Pancreas (tissue), 10 donors: ENCODE measurements at places on chromosomes 16 and 17.

DNA sequence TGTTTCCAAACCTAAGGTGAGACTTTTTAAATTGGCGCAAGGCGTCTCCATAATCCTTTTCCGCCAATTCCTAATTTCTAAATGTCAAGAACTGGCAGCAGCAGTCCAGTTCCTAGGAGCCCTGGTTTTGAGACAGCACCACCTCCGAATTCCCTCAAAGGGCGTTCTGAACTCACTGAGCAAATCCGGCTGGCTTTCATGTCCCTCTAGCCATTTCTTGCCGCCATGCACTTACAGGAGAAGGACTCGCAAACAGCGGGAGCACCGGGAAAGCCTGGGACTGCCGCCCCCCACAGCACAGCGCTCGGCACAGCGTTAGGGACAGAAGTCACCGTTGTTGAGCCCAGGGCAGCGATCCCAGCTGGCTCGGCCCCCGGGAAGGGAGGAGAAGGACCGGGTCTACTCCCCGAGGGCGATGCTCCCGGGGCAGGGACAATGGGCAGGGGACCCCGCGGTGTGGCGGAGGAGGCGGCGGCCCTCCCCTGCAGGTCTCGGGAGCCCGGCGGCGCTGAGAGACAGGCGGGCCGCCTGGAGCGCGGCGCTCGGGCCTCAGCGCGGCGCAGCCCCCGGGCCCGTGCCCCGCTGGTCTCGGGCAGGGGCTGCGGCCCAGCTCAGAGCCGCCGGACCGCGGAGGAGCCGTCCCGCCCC is 545 bp downstream of the ARHGAP17 start:
- H3K36me3 ChIP-seq: no peaks in the 10 kb centered on the region
- H3K27me3 ChIP-seq: no peaks in the 10 kb centered on the region

DNA sequence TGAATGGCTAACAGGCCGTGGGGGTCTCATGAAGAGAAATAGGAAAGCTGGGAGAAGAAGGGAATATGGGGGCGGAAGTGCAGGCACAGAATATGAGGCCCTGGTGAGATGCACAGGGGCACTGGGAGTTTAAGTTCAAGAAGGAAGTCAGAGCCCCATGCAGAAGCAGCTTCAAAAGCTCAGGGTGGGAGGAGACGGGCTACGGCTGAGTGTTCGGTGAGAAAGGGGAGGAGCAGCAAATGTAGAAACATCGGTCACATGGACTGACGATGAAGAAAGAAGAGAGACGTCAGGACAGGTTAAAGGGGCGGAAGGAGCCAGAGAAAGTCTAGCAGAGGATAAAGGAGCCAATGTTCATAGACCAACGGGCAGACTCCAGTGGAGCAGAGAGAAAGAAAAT is 204.5 kb upstream of the ZFHX3 start:
- no peaks in the 10 kb centered on the region for H3K36me3 ChIP-seq
- no peaks in the 10 kb centered on the region for H3K4me1 ChIP-seq
- H3K4me3 ChIP-seq: no peak overlapping the region
- H3K27me3 ChIP-seq: no peaks in the 10 kb centered on the region

DNA sequence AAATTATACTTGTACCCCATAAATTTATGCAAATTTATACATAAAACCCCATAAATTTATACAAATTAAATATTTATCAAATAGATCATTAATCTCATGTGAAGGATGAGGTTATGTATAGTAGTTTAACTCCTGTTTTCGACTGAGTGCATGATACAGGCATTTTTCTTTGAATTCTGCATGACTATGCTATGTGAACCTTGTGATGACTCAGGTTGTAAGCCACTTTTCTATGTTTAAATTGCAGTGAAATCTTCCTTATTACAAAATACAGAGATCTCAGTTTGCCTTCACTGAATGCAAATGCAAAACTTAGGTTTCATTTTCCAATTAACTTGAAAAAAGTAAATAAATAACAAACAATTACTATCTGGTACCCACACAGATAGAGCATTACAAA is 843.7 kb downstream of the CDH11 start:
- no peak overlapping the region for H3K27ac ChIP-seq
- H3K27me3 ChIP-seq: no peaks in the 10 kb centered on the region
- no peak for DNase-seq
- H3K36me3 ChIP-seq: no peaks in the 10 kb centered on the region
- no peaks in the 10 kb centered on the region for H3K4me1 ChIP-seq
- no peak overlapping the region for H3K4me3 ChIP-seq

DNA sequence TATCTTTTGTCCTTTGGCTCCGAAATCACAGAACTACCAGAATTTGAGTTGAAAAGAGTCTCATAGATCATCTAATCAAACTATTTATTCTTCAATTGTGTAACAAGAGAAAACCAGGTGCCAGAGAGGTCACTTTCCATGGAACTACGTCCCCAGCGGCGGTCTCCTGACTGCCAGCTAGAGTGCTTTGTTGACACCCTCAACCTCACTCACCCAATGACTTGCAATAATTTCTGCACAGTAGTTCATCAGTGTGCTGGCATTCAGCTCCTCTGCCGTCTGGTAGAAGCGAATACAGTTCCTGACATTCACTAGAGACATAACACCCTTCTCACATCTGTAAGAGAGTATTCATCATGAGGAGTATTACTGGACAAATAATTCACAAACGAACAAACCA is 54.2 kb downstream of the ANKFY1 start:
- no peaks in the 10 kb centered on the region for H3K4me1 ChIP-seq
- H3K27ac ChIP-seq: no peak overlapping the region
- DNase-seq: no peak
- no peaks in the 10 kb centered on the region for H3K27me3 ChIP-seq
- H3K36me3 ChIP-seq: peaks cover 5% of the 10 kb centered on the region
- H3K4me3 ChIP-seq: no peak overlapping the region

DNA sequence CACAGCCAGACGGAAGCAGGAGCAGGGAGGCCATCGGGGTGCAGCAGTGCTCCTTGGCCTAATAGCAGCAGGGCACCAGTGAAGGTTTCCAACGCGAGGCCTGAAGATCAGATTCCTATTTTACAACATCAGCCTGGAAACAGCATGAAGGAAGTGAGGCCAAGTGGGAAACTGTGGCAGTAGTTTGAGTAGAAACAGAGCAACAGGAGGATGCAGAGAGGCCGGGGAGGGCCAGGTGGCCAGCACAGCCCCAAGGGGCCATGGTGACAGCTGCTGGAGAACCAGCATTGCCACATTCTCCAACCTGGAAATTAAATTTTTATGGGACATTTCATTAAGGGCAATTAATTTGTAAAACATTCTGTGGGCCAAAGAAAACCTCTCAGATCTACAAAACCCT is 3.4 kb upstream of the ANKRD11 start:
- DNase-seq: no peak
- no peaks in the 10 kb centered on the region for H3K36me3 ChIP-seq
- no peak overlapping the region for H3K4me3 ChIP-seq
- H3K27me3 ChIP-seq: no peaks in the 10 kb centered on the region
- no peak overlapping the region for H3K27ac ChIP-seq

DNA sequence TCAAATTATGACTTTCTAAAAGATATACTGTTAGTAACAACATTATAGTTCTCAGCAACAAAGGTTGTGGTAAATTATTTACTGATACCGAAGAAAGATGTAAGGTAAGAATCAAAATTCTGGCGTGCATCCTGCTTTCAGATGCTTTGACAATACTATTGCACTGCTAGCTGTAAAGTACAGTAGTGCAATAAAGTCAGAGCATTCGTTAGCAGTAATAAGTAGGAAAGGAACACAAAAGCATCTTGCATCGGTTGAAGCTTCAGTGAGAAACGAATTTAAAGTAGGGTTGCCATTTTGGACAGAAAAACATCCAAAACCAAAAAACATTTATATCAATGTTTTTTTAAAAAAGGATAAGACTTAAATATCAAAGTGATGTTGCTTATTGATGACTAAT is 4.0 kb downstream of the SKA2 start:
- H3K36me3 ChIP-seq: no peaks in the 10 kb centered on the region
- H3K27me3 ChIP-seq: no peaks in the 10 kb centered on the region
- no peak for DNase-seq
- no peak overlapping the region for H3K4me3 ChIP-seq
- H3K4me1 ChIP-seq: no peaks in the 10 kb centered on the region

DNA sequence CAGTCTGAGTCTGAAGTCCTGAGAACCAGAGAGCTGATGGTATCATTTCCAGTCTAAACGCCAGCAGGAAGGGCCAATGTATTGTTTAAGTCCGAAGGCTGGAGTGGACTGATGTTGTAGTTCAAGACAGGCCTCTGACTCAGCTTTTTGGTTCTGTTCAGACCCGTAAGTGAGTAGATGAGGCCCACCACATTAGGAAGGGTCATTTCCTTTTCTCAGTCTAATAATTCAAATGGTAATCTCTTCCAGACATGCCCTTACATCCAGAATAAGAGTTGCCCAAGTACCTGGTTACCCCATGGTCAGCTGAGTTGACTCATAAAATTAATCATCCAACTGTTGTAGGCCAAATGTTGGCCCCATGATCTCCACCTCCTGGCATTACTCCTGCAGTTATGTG is 442.6 kb upstream of the HSBP1 start:
- H3K36me3 ChIP-seq: no peaks in the 10 kb centered on the region
- H3K4me1 ChIP-seq: no peaks in the 10 kb centered on the region
- DNase-seq: no peak
- no peaks in the 10 kb centered on the region for H3K27me3 ChIP-seq
- no peak overlapping the region for H3K4me3 ChIP-seq

- H3K4me1 ChIP-seq: no peaks in the 10 kb centered on the region
- H3K27me3 ChIP-seq: no peaks in the 10 kb centered on the region
- no peak overlapping the region for H3K27ac ChIP-seq
- DNase-seq: no peak
- no peaks in the 10 kb centered on the region for H3K36me3 ChIP-seq
Observed at GRCh38 chr17:33776903-33777302, 478.2 kb upstream of the CCL2 start.

GRCh38 chr17:3002538-3003295 is 60.7 kb downstream of the OR1D5 start:
- no peaks in the 10 kb centered on the region for H3K36me3 ChIP-seq
- no peaks in the 10 kb centered on the region for H3K27me3 ChIP-seq
- H3K27ac ChIP-seq: peak overlapping the region; percentile 73
- no peak overlapping the region for H3K4me3 ChIP-seq
- no peak for DNase-seq

DNA sequence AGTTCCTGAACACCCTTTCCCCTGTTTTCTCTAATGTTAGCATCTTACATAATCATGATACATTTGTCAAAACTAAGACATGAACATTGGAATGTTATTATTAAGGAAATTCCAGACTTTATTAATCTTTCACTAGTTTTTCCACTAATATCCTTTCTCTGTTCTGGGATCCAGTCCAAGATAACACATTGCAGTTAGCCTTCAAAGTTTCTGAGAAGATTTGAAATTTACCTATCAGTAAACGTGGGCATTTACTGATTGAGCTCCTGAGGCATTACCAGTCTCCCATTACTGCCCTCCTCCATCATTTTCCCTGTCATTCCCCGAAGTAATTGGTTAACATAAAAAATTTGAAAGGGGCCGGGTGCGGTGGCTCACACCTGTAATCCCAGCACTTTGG is 5.7 kb upstream of the CD300LG start:
- no peak overlapping the region for H3K4me3 ChIP-seq
- H3K36me3 ChIP-seq: no peaks in the 10 kb centered on the region

DNA sequence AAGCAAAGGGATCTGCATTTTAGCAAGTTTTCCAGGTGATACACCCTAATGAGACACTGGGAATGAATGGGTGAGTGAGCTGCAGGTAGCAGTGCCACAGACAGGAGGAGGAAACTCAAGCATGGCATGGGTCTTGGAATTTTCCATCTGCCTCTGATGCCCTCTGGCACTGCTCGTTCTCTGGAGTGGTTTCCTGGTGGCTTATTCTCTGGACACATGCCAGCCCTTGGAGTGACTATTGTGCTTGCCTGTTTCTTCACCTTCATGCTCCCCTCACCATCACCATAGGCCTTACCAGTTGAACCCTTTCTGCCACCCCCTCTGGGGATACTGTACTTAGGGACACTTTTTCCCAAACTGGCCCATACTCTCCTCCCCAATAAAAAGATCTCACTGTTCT is 1.6 kb downstream of the COASY start:
- peak overlapping the region; percentile 81 for H3K27ac ChIP-seq
- no peak overlapping the region for H3K4me3 ChIP-seq
- no peaks in the 10 kb centered on the region for H3K36me3 ChIP-seq
- H3K4me1 ChIP-seq: peaks cover 8% of the 10 kb centered on the region

GRCh38 chr16:21267298-21267697 is 10.8 kb downstream of the CRYM start:
- no peaks in the 10 kb centered on the region for H3K27me3 ChIP-seq
- no peaks in the 10 kb centered on the region for H3K36me3 ChIP-seq
- no peak for DNase-seq
- H3K4me1 ChIP-seq: no peaks in the 10 kb centered on the region
- H3K27ac ChIP-seq: no peak overlapping the region

DNA sequence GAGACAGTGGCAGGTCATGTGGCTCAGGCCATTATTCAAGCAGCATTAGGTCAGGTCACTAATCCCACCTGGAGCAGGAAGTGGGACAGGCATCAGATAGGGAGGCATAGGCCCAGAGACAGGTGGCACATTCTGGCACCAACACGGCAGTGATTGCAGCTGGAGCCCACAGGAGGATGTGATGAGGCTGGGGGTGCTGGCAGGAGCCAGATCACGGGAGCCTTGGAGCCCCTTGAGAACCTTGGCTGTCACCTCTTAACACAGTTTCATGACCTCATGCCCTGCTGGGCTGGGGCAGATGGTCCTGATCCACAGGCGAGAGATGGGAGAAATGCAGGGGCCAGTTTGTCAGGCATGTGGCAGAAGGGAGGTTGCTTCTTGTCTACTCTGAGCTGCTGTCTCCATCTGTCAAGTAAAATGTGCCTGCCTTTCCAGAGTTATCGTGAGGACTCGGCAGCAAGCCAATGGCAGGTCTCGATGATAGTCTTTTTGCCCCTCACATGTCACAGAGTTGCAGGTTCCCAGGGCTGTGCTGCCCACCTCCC is 109.6 kb downstream of the CLEC16A start:
- no peaks in the 10 kb centered on the region for H3K4me1 ChIP-seq
- H3K36me3 ChIP-seq: no peaks in the 10 kb centered on the region
- no peak overlapping the region for H3K27ac ChIP-seq
- no peak overlapping the region for H3K4me3 ChIP-seq
- DNase-seq: no peak

DNA sequence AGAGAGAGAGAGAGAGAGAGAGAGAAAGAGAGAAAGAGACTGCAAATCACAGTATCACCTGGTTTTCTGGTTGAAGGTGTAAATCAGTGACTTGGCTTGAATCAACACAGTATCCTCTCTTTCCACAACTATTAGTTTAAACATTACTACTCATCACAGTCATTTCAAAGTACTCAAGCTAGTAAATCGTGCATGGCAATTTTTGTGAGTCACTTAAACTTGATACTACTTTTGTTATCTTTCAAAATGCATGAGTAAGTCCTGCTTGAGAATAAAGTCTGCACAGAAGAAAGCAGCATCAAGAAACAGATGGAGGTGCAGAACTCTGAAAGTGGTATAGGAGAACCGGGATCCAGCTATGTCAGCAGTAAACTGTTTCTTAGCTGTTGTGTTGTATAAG is 535.4 kb downstream of the CDH8 start:
- H3K36me3 ChIP-seq: no peaks in the 10 kb centered on the region
- no peak overlapping the region for H3K4me3 ChIP-seq
- no peak overlapping the region for H3K27ac ChIP-seq
- no peaks in the 10 kb centered on the region for H3K27me3 ChIP-seq
- H3K4me1 ChIP-seq: no peaks in the 10 kb centered on the region
- no peak for DNase-seq

GRCh38 chr17:17723354-17724261 is 42.4 kb downstream of the RAI1 start:
- H3K4me1 ChIP-seq: no peaks in the 10 kb centered on the region
- no peaks in the 10 kb centered on the region for H3K27me3 ChIP-seq
- DNase-seq: no peak
- no peak overlapping the region for H3K4me3 ChIP-seq
- H3K27ac ChIP-seq: no peak overlapping the region

GRCh38 chr17:66807182-66807581 is 27.7 kb upstream of the CACNG5 start:
- H3K27me3 ChIP-seq: no peaks in the 10 kb centered on the region
- peak; percentile 80 for DNase-seq
- H3K36me3 ChIP-seq: no peaks in the 10 kb centered on the region
- no peak overlapping the region for H3K4me3 ChIP-seq
